T-helper 17 cell (primary cell): ENCODE measurements at places on chromosomes 12 and 14. TPM values are rescaled to one million over a fixed set of nuclear protein-coding genes. Genes with fewer than 3 reads are reported as not detected.

- H3K27ac ChIP-seq, result no peak overlapping the region
- peaks cover 4% of the 10 kb centered on the region for H3K4me1 ChIP-seq
- H3K27me3 ChIP-seq, result peaks cover 51% of the 10 kb centered on the region
- DNase-seq, result no peak
Observed at GRCh38 chr12:12890543-12891079, 751 bp upstream of the GPRC5A start.

- H3K4me1 ChIP-seq, result no peaks in the 10 kb centered on the region
- H3K27me3 ChIP-seq, result no peaks in the 10 kb centered on the region
- DNase-seq, result no peak
- H3K36me3 ChIP-seq, result peaks cover 9% of the 10 kb centered on the region
Observed at GRCh38 chr12:94380507-94380906, 79.2 kb downstream of the CEP83 start.

DNA sequence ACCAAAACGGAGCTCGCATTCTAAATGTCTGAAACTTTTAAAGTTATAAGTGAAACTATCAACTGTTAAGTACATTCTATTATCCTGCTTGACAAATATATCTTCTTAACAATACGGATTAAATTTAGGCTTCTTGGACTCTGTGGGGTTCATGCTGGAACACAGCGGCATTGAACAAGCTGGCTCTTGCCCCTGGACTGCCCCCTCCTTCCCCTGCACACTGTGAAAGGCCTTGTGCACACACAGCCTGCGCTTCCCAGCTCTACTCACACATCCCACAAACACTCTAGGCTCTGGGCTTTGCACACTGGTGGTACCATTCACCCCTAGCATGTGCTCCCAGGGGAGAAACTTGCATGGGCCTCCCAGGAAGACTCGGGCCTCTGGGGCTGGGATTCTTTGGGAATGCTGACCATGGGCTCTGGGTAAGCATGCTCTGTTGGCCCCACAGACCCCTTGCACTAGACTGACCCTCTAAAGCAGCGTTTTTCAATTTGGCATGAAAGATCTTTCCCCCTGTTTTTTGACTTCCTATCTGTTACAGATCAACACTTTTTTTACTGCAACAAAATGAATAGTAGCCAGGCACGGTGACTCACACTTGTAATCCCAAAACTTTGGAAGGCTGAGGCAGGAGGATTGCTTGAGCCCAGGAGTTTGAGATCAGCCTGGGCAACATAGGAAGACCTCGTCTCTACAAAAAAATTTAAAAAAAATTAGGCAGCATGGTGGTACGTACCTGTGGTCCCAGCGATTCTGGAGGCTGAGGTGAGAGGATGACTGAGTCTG is 96.2 kb upstream of the CPM start:
- H3K36me3 ChIP-seq, result peaks cover 3% of the 10 kb centered on the region
- no peak overlapping the region for H3K4me3 ChIP-seq
- H3K27ac ChIP-seq, result no peak overlapping the region

DNA sequence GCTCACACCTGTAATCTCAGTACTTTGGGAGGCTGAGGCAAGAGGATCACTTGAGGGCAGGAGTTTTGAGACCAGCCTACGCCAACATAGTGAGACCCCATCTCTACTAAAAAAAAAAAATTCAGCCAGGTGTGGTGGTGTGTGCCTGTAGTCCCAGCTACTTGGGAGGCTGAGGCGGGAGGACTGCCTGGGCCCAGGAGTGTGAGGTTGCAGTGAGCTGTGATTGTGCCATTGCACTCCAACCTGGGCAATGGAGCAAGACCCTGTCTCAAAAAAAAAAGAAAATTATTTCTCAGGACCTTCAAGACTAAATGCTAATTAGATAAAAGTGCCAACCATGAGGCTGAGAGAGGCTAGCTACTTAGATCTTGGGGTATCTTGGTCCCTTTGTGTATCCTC is 23.5 kb downstream of the OTUB2 start:
- DNase-seq, result no peak
- peaks cover 12% of the 10 kb centered on the region for H3K4me1 ChIP-seq
- H3K4me3 ChIP-seq, result no peak overlapping the region
- H3K36me3 ChIP-seq, result peaks cover 8% of the 10 kb centered on the region

GRCh38 chr12:63040526-63041220 is 105.7 kb upstream of the PPM1H start:
- no peak overlapping the region for H3K27ac ChIP-seq
- DNase-seq, result no peak
- peaks cover 6% of the 10 kb centered on the region for H3K27me3 ChIP-seq

DNA sequence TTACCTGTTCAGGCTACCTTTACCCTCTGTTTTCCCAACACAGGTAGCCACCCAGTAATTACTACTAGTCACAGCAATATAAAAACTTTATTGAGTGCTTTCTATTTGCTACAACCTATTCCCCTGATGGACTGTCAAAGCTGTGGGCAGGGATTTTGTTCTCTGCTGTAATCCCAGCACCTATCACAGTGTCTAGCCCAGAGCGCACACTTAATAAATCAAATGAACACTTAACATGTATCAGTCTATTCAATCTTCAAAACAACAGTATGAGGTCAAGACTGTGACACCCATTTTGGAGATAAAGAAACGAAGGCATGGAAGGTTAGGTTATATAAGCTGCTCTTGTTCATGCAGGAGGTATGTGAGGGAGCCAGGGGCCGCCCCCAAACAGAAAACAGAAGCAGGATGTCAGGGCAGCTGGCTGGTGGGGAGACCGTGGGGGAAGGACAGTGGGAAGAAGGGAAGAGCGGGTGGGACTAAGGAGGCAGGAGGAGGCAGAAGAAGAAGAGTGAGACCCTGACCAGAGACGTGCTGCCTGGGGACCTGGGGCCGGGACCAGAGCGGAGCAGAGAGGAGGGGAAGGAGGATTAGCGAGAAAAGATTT is 1.7 kb downstream of the TNFRSF1A start:
- DNase-seq, result no peak
- H3K4me3 ChIP-seq, result no peak overlapping the region
- H3K27ac ChIP-seq, result no peak overlapping the region
- no peaks in the 10 kb centered on the region for H3K36me3 ChIP-seq
- no peaks in the 10 kb centered on the region for H3K27me3 ChIP-seq

FSCB gene
- total RNA-seq, result not detected

DNAH10 gene
- total RNA-seq, result 0.08 TPM

CFL2 gene
- total RNA-seq, result 41.8 TPM

- H3K27ac ChIP-seq, result no peak overlapping the region
- no peaks in the 10 kb centered on the region for H3K36me3 ChIP-seq
- H3K4me1 ChIP-seq, result no peaks in the 10 kb centered on the region
- no peak overlapping the region for H3K4me3 ChIP-seq
Observed at GRCh38 chr12:103100257-103100831, 142.9 kb downstream of the ASCL1 start.

PPP1R1A gene
- total RNA-seq, result not detected

TXNDC16 gene
- total RNA-seq, result 13.7 TPM

DNA sequence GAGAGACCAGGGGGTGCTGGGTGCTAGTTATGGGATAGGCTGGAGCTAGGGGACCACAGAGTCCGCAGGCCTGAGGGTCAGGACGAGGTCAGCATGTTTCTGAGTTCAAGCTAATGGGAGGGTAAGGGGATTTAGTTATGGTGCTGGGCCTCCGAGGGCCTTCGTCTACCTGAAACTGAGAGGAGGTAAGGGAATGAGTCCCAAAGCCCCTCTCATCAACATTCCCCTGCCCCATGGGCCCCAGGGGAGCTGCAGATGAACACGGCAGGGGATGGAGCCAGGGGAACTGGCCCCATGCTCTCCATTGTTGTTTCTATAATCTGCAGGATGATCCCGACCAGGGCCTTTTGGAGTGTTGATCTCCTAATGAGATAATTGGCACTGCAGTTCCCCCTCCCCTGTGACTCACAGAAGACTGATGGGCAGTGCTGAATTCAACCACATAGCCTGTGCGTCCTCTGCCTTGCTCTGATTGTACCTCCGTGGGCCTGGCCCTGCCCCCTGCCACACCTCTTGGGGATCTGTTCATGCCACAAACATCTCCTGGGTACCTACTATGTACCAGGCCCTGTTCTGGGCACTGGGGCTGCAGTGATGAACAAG is 21.4 kb downstream of the FAIM2 start:
- peaks cover 2% of the 10 kb centered on the region for H3K36me3 ChIP-seq
- DNase-seq, result no peak
- H3K27ac ChIP-seq, result peak overlapping the region; percentile 8
- H3K27me3 ChIP-seq, result peaks cover 22% of the 10 kb centered on the region
- peaks cover 7% of the 10 kb centered on the region for H3K4me1 ChIP-seq

GRCh38 chr12:31897781-31898503 is 61.3 kb upstream of the RESF1 start:
- no peak for DNase-seq
- peak overlapping the region; percentile 72 for H3K27ac ChIP-seq
- H3K27me3 ChIP-seq, result no peaks in the 10 kb centered on the region
- peak overlapping the region; percentile 49 for H3K4me3 ChIP-seq
- H3K4me1 ChIP-seq, result peaks cover 12% of the 10 kb centered on the region

SLC6A15 gene
- not detected for total RNA-seq

DNA sequence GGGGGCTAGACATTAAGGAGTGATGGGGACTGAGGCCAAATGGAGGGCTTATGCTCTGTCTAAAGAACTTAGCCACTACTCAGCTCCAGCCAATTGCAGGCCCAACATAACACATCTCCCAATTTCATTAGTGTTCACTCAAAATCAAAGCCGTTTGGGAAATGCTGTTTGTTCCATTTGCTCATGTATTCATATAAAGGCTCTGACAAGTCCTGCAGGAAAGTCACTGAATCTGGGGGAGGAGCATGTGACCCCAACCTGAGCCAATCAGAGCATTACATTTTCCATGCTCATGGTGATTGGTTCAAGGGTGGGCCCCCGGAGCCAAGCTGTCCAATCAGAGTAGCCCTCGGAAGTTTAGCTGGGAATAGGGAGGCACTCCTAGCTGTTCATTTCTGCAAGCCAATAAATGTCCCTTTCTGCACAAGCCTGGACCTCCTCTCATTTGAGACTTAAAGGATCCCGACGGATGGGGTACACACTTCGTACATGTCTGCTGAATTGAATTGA is 20.9 kb downstream of the SDSL start:
- H3K27ac ChIP-seq, result no peak overlapping the region
- no peak overlapping the region for H3K4me3 ChIP-seq
- H3K4me1 ChIP-seq, result no peaks in the 10 kb centered on the region
- no peak for DNase-seq
- H3K36me3 ChIP-seq, result no peaks in the 10 kb centered on the region

GRCh38 chr12:6684609-6685008 is 4.6 kb downstream of the ZNF384 start:
- peaks cover 3% of the 10 kb centered on the region for H3K36me3 ChIP-seq
- peaks cover 41% of the 10 kb centered on the region for H3K4me1 ChIP-seq
- peak overlapping the region; percentile 85 for H3K27ac ChIP-seq
- no peaks in the 10 kb centered on the region for H3K27me3 ChIP-seq
- H3K4me3 ChIP-seq, result no peak overlapping the region

ANAPC5 gene
- total RNA-seq, result 130 TPM

DNA sequence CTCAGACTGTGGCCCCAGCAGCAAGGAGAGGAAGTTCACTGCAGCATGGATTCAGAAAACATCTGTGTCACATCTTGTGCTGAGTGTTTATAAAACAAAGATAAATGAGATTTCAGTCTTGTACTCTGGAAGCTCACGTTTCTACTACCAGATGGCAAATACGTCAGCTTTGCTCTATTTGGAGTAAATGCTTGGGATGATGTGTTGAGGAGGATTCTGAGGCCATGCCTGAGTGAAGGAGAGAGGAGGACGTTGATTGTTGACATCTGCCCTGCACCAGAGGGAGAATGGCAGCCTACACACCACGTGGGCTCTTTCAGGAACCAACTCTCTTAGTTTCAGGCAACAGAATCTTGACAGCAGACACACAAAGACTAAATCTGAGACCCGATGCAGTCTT is 188.9 kb downstream of the TMEM132C start:
- H3K36me3 ChIP-seq, result no peaks in the 10 kb centered on the region
- no peaks in the 10 kb centered on the region for H3K4me1 ChIP-seq
- no peak overlapping the region for H3K27ac ChIP-seq
- no peak for DNase-seq

GRCh38 chr12:69096669-69097335 is 142.6 kb upstream of the CPSF6 start:
- no peaks in the 10 kb centered on the region for H3K4me1 ChIP-seq
- peaks cover 26% of the 10 kb centered on the region for H3K27me3 ChIP-seq
- no peak for DNase-seq
- H3K4me3 ChIP-seq, result no peak overlapping the region
- H3K36me3 ChIP-seq, result no peaks in the 10 kb centered on the region
- H3K27ac ChIP-seq, result no peak overlapping the region

- no peak for DNase-seq
- H3K27ac ChIP-seq, result peak overlapping the region; percentile 91
- H3K4me1 ChIP-seq, result peaks cover 22% of the 10 kb centered on the region
- H3K36me3 ChIP-seq, result peaks cover 8% of the 10 kb centered on the region
Observed at GRCh38 chr14:50778721-50779483, 52.1 kb downstream of the NIN start.

CNTN1 gene
- not detected for total RNA-seq
